ENCODE measurements at places on chromosomes 3 and 15.

GRCh38 chr3:66253790-66254620, 33.2 kb downstream of the SLC25A26 start:
- DNase-seq = no peak

GRCh38 chr3:172376881-172377280, 71.4 kb downstream of the GHSR start:
- DNase-seq = no peak

DNA sequence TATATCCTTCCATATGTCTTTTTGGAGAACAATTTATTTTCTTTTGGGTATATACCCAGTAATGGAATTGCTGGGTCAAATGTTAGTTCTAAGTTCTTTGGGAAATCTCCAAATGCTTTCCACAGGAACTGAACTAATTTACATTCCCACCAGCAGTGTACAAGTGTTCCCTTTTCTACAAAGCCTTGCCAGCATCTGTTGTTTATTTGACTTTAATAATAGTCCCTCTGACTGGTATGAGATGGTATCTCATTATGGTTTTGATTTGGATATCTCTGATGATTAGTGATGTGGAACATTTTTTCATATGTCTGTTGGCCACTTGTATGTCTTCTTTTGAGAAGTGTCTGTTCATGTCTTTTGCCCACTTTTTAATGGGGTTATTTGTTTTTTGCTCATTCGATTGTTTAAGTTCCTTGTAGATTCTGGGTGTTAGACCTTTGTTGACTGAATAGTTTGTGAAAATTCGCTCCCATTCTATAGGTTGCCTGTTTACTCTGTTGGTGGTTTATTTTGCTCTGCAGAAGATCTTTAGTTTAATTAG, 48.4 kb downstream of the TMEM45A start:
- DNase-seq = no peak

GRCh38 chr15:98174286-98174685, 213.8 kb downstream of the ARRDC4 start:
- no peak for DNase-seq

DNA sequence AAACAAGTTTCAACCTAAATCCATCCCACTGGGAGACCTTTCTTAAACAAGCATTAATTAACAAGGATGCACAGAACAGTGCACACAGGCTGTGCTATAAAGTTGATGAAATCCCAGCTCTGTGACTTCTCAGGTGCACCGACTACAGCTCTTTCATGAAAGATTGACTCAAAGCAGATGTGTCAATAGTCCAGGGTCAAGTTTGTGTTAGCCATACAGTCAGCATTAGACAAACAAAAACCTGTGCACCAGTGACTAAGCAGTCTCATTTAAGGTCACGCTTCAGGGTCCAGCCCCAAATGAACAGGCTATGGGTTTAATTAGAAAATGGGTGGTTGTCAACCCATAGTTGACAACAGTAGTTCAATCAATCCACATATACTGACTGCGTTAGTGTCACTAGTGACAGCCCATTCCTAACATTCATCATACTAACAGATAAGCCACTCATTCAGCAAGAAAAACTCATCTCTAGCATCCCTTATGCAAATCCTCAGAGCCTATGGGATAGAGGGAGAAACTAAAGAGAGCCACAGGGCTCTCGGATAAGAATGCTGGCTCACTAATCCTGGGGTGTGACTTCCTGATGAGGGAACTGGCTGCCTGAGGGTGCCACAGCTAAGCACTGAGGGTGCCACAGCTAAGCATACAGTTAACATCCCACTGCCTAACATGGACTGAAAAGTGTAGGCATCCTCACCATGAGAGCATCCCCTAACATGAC, 84.1 kb downstream of the WNT5A start:
- DNase-seq = no peak

DNA sequence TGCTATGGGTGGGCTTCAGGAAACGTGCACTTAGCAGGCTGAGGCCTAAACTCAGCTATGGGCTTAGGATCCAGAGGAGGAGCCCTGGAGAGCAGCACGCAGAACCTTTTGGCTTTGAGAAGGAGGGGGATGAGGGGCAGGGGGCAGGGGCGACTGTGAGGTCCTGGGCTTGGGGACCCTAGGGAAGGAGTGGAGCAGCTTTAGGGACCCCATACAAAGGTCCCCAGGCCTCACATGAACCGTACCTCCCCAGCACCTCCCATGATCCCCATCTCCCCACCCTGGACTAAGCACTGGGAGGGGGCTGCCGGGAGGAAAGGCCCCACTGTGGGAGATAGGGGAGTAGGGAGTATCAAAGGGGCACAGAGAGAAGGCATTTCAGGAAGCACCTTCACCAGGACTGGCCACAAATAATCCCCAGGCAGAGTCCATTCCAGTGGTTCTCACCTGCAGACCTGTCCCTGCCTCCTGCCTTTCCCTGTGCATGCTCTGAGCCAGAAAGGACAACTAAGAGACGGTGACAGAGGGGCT, 62.0 kb upstream of the KLF13 start:
- DNase-seq = no peak

DNA sequence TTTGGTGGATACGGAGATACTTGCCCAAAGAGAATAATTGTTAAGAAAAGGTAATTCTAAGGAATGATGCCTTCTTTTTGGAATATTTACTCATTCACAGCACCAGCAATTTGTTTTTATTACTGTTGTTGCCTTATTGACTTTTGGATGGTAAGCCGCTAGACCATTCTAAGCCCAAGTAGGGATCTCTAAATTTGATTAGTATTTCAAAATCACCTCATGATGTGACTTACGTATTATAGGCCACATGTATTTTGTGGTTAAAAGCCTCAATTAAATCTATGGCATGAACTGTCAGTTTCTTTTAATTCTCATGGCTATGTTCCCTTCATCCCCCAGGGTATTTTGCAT, 94.1 kb downstream of the PLCL2 start:
- DNase-seq = no peak

- DNase-seq = no peak
Measured at GRCh38 chr15:45548753-45549520, 26.4 kb upstream of the SLC30A4 start.

DNA sequence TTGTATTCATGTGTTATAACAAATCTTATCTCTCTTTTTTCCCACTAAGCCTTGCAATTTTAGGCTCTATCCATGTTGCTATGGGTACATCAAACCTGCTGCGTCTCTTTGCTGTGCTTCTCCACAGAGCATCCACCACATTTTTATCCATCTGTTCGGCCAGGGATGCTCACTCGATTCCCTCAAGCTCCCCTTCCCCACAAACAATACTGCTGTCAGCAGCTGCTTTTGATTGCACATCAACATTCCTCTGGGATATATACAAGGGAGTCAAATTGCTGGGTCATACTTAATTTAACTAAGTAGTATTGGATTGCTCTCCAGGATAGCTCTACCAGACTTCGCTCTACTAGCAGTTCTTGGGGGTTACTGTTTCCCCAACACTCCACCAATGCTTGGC, 36.8 kb downstream of the TMEM108 start:
- DNase-seq = no peak

- no peak for DNase-seq
Measured at GRCh38 chr3:159923956-159924355, 64.7 kb upstream of the IL12A start.

- no peak for DNase-seq
Measured at GRCh38 chr3:126450744-126451143, 24.9 kb downstream of the ZXDC start.

- DNase-seq = no peak
Measured at GRCh38 chr15:67017311-67017710, 48.1 kb upstream of the SMAD3 start.

GRCh38 chr3:193774916-193775285, 181.9 kb downstream of the OPA1 start:
- DNase-seq = no peak

DNA sequence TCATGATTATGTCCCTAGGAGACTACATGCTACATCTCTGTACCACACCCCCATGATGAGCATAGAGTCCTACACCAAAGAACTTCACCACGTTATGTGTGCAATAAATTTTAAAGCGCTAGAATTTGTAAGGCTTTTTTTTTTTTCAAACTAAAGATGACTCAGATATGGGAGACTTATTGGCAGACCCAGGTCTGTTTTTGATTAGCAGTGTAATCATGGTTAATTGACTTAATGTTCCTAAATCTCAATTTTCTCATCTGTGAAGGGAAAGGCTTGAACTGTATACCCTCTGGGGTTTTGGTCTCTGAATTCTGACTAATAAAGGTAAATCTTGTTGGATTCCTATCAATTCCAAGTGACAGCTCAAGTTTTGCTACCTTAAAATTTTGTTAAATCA, 26.4 kb downstream of the ABI3BP start:
- DNase-seq = no peak

GRCh38 chr3:17832016-17832415, 89.6 kb upstream of the TBC1D5 start:
- no peak for DNase-seq

- peak; percentile 8 for DNase-seq
Measured at GRCh38 chr3:179348325-179349013, 960 bp downstream of the MFN1 start.

DNA sequence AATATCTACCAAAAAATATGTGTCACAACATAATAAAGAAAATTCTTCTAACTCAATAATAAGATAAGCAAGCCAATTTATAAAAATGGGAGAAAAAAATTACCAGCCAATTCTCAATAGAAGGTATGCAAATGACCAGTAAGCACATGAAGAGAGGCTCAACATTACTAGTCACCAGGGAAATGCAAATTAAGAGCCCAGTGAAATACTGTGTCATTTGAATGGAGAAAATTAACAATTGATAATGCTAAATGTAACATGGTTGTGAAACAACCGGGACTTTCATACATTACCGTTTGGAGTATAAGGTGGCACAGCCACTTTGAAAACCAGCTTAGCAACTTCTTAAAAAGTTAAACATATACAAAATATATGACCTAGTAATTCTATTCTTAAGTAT, 460.7 kb downstream of the IGSF11 start:
- no peak for DNase-seq

DNA sequence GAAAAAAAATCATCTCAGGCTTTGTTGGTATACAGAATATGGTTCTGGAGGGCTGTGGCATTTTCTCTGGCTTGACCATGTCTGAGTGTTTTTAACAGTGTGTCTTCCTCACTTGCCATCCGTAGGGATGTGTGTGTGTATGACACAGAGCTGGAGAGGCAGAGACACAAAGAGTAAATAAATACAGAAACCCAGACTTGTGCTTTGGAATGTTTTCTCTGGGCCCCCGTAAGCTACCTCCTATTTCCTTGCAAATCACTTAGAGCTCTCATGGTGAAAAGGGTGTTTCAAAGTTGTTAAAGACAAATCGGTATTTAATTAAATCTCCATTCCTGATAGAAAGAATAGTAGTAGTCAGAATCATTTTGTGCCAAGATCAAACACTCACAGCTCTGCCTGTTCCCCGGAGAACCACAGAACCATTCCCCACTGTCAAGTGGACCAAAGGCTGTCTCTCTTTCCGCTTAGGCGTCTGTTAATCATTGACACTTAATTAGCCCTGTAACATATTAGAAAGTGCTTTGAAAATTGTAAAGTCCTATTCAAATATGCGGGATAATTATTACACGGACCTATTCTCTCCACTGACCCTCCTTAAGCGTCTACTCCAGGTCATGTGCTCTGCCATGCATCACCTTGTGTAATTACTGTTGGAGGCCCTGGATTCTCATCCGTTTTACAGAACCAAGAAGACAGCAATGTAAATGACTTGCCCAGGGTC, 313.6 kb upstream of the TLE3 start:
- DNase-seq = no peak

- DNase-seq = no peak
Measured at GRCh38 chr3:30964612-30965011, 70.2 kb upstream of the GADL1 start.
